ENCODE measurements at places on chromosomes 7 and 10.

GRCh38 chr7:139720705-139721231 lies 57.0 kb downstream of the HIPK2 start:
- no peak for DNase-seq

GRCh38 chr10:17544465-17544864 lies 72.7 kb downstream of the HACD1 start:
- DNase-seq, result no peak

- no peak for DNase-seq
Observed at GRCh38 chr10:76869931-76870330, 767.7 kb downstream of the KCNMA1 start.

DNA sequence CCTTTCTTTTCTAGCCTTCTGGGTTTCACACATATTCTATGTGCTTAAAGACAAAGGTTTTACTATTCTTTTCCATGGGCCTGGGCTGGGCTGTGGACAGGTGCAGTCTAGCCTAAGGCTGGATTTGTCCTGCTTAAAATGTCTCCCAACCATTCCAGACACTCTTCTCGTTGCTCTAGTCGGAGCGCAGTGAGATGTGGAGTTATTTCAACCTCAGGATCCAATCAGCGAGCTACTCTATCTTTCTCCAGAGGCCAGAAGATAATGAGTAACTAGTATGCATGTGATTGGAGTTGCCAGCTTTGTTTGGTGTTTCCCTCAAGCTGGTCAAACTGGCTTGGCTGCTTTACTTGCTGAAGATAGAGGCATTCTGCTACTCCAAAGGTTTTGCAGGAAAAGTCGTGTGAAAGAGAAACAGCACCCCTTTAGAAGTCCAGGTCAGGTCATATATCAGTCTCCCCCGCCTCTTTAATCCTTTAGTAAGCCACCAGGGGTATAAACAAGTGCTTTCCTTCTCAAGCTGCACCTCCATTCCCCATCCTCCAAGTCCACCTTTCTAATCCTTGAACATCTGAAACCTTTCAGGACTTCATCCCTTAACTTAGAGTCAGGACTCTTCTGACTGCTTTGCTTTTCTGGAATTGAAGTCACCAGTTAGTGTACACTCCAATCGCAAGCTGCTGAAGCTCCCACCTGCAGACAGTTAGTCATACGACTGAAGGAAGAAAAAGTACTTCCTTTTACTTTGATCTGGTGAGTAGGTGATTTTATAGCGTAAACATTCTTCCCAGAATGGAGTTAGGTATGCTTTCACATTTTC lies 78.8 kb downstream of the DNMBP start:
- no peak for DNase-seq

- peak; percentile 34 for DNase-seq
Observed at GRCh38 chr7:44985033-44985695, 6.3 kb upstream of the MYO1G start.

All from ecto neural progenitor cell (in vitro differentiated cells).